DMS79 (cell line): ENCODE measurements at places on chromosomes 1 and 21.
A peak's percentile ranks its signal among the peaks of the same experiment; 100 is the strongest.

GRCh38 chr1:95832370-95832769 is 598.4 kb downstream of the RWDD3 start:
- DNase-seq: no peak

DNA sequence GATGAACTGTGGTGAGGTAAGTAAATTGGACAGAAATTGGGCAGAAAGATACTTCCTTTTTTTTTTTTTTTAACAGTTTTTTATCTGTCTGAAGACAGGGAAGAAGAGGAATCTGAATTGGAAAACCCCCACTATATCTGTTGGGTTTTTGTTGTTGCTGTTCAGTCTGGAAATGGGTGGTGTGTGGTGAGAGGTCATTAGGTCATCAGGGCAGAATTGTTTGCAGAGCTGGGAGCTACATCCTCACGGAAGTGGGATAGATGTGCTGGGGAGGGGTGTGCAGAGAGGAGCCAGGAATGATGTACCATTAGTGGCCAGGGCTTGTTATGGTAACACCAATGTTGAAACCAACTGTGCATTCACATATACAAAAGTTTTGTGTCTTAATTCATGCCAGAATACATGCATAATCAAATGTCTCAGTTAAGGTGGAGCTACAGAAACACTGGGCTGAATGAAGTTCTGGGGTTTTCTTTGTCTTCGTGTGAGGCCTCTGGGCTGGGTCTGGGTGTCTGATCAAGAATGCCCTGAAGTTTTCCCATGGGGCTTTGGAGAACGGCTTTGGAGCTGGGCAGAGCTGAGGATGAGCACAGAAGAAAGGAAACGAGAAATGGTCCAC is 12.4 kb downstream of the USP25 start:
- DNase-seq: no peak

GRCh38 chr1:85554630-85555327 is 25.8 kb upstream of the CCN1 start:
- no peak for DNase-seq

- DNase-seq: no peak
Observed at GRCh38 chr1:240663169-240663879, 51.4 kb upstream of the GREM2 start.

DNA sequence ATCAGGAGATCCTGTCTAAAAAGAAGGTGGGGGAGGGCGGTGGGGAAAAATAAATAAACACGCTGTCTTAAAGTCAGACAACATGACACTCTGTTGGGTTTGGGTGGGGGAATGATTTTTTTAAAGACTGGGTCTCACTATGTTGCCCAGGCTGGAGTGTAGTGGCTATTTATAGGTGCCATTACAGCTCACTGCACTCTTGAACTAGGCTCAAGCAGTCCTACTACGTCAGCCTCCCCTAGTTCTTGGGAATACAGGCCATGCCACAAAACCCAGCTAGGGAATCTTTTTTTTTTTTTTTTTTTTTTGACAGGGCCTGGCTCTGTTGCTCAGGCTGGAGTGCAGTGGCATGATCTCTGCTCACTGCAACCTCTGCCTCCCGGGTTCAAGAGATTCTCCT is 2.4 kb upstream of the SNRPE start:
- DNase-seq: no peak

DNA sequence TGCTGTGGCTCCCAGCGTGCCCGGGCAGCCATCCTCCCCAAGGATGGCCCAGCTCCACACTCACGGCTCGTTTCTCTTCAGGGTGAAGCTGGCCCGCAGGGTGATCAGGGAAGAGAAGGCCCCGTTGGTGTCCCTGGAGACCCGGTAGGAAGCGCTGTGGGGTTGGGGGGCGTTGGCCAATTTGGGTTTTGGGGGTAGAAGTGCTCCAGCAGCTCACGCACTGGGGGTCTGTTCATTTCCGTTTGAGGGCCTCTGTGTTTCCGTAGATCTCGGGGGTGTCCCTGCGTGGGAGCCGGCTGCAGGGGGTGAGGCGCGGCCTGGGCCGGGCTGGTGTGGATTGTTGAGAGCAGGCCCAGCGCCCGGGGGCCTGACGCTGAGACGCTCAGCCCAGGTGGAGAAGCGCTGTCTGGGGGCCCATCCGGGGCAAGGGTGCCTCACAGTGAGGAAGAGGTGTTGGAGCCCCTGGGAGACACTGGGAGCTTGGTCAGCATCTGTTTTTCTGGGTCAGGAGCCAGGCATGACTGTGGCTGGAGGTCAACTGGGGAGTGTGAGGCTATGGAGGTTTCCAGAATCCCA is 12.6 kb downstream of the COL6A1 start:
- DNase-seq: no peak

GRCh38 chr1:189803364-189803763 is 674.3 kb downstream of the BRINP3 start:
- DNase-seq: no peak

DNA sequence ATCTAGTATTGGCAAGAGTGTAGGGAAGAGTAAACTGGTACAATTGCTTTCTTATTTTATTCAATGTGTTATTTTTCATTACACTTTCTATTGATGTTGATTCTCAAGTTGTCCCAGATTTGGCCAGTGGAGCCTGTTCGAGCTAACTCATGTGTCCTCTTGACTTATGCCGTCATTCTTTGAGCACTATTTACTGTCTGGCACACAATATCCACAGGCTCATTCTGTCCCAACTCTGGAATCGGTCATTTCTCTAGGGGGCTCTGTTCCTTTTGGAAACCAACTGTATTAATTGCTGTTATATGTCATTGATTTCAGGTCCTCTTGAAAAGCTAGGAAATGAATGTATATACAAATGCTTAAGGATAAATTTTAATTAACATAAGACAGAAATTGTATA is 22.4 kb upstream of the SFPQ start:
- DNase-seq: no peak

DNA sequence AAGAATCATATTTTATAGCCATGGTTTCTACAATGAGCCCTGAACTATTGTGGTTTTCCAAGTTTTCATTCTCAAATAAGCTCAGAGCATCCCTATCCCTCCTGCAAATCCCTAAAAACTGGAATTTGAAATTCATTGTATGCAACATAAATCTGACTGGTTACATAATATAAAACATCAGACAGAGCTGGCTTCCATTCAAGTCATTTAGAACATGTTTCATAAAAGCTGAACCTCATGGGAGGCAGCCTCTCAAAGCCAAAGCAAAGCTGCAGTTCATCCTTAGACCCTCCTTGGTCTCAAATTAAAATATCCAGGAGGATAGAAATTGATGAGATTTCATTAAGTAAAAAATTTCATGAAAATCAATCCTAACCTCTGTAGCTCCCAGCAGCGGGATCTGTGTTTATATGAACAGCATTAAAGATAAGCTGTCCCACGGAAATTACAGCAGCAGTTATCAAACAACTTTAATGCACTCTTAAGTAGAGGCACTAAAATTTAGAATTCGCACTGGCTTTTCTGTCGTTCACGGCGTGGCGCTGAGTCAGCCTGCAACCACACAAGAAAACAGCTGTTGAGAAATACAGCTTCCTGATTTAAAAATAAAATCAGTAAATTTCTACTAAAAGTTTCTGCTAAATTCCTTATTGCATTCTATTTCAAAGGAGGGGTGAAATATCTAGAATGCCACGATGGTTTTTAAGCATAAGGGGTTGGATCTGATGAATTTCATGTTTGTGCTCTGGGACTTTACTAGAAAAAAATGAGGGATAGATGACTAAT is 99.9 kb upstream of the TIAM1 start:
- DNase-seq: no peak

- DNase-seq: no peak
Observed at GRCh38 chr1:72489801-72490200, 207.5 kb upstream of the NEGR1 start.

- DNase-seq: no peak
Observed at GRCh38 chr21:45699966-45700365, 56.4 kb downstream of the PCBP3 start.

GRCh38 chr1:204356997-204357396 is 2.7 kb downstream of the PLEKHA6 start:
- DNase-seq: no peak

DNA sequence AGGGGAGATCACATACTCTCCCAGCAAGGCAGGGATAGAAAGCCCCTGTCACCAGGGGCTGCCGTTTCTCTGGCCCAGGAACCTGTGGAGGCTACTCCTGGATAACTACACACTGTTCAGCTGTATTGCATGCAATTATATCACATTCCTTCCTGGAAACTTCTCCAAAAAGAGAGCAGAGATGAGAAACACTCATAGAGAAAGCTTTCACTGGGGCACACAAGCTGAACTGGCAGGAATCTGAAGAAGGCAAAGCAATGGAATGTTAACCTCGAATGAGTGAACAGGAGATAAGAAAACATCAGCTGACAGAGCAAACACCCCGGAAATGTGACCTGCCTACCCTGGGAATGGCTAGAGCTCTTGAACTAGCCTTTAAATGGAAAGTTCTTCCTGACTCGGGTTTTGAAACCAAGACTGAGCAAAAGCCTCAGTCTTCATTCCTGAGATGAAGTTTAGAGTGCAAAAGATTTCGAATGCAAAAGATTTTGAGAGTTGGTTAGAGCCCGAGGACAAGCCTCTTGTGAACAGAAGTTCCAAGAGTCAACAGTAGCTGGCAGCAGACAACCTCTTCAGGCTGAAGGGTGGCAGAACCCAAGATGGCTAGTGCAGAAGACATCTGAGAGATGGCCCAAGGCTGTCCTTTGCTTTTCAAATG is 32.3 kb downstream of the CCN1 start:
- no peak for DNase-seq

- DNase-seq: no peak
Observed at GRCh38 chr1:16677552-16678431, 11.0 kb upstream of the RNU1-3 start.

GRCh38 chr1:24688621-24689195 is 45.6 kb downstream of the SRRM1 start:
- peak; percentile 48 for DNase-seq

- DNase-seq: no peak
Observed at GRCh38 chr1:150535511-150536287, 13.5 kb upstream of the ADAMTSL4 start.

GRCh38 chr1:83499998-83500397 is 498.9 kb downstream of the TTLL7 start:
- no peak for DNase-seq

- no peak for DNase-seq
Observed at GRCh38 chr1:246364415-246364941, 142.6 kb downstream of the SMYD3 start.

- no peak for DNase-seq
Observed at GRCh38 chr1:167747988-167748387, 26.2 kb downstream of the MPZL1 start.

DNA sequence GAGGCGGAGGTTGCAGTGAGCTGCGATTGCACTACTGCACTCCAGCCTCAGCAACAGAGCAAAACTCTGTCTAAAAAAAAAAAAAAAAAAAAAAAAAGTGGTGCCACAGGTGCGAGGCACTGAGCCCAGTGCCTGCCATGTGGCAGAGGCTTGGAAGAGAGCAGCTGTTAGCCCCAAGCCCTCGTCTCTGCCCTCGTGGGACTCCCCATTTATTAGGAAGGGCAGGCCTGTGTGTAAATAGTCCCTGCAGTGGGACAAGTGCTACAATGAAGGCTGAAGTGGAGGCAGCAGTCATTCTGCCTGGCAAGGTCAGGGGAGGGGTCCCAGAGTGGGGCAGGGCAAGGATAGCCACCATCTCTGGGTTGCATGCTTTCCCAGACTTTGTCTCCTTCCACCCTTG is 6.5 kb downstream of the RPS6KA1 start:
- DNase-seq: no peak

- DNase-seq: no peak
Observed at GRCh38 chr1:159561497-159561896, 25.7 kb upstream of the OR10J5 start.

DNA sequence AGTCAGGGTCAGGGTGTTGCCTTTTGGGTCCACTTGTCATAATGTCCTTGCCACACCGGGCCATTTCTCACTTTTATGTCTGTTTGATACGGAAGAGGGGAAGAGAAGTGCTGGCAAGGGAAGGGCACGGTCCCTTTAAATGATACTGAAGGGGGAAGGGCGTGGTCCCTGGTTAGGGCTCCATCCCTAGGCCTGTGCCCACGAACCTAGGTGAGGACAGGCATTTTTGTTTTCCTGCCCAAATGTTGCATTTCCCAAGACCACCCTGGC is 25.2 kb downstream of the B3GALT5 start:
- DNase-seq: no peak

- DNase-seq: no peak
Observed at GRCh38 chr1:154589780-154590179, 18.2 kb downstream of the ADAR start.

DNA sequence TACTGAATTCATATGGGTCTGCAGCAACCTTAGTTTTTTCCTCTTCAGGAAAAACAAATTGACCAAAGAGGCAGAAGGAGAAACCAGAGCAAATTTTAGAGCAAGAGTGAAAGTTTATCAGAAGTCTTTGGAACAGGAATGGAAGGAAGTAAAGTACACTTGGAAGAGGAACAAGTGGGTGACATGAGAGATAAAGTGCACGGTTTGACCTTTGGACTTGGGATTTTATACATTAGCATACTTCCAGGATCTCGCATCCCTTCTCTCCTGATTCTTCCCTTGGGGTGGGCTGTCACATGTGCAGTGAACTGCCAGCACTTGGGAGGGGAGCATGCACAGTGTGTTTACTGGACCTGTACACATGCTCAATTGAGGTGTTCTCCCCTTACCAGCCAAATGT is 754.8 kb upstream of the ADAMTS5 start:
- DNase-seq: no peak

GRCh38 chr1:202144402-202145067 is at the start of gene ARL8A:
TSS of gene ARL8A (minus strand) at chr1:202144737. CDS start at chr1:202144572, 165 bp downstream.
- peak; percentile 45 for DNase-seq

- no peak for DNase-seq
Observed at GRCh38 chr1:111855260-111855659, 99.6 kb downstream of the DDX20 start.

DNA sequence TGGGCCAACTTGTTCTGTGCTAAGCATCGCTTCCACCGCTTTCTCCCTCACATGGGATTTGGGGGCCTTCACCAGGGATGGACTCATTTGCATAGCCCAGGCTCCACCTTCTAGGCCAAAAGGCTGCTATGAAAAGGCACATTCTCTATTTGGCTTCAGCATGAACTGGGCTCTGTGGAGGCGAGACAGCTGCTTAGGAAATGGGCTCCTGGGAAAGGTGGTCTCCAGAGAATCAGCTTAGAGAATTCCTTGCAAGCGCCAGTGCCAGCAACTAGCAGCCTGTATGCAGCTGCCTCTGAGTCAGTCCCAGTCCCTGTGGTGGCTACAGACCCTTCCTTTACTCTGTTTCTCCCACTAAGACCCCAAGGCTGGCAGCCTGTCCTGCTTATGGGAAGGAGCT is 214.5 kb downstream of the HIVEP3 start:
- no peak for DNase-seq

DNA sequence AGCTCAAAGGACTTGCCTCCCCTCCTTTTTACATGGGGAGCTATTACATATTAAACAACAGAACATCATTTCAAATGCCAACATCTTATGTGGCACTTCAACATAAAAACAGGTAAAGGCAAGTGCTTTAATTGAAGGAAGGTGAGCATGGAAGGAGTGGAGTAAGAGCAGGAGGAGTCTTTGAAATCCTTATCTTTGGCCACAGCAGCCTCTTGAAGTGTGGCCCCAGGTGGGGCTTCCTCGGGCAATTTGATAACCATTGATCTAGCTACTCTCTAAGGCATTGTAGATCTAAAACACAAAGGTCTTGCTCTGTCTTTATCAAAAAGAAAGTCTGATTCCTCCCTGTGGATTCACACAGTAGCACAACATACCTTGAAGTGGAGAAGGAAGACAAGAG is 70.9 kb upstream of the PPP2R5A start:
- peak; percentile 71 for DNase-seq
